Nucleus accumbens (tissue), 56 donors: ENCODE measurements at places on chromosomes 3 and 15.

GRCh38 chr15:42035435-42035761 lies 14.6 kb upstream of the PLA2G4E start:
- DNase-seq = no peak

DNA sequence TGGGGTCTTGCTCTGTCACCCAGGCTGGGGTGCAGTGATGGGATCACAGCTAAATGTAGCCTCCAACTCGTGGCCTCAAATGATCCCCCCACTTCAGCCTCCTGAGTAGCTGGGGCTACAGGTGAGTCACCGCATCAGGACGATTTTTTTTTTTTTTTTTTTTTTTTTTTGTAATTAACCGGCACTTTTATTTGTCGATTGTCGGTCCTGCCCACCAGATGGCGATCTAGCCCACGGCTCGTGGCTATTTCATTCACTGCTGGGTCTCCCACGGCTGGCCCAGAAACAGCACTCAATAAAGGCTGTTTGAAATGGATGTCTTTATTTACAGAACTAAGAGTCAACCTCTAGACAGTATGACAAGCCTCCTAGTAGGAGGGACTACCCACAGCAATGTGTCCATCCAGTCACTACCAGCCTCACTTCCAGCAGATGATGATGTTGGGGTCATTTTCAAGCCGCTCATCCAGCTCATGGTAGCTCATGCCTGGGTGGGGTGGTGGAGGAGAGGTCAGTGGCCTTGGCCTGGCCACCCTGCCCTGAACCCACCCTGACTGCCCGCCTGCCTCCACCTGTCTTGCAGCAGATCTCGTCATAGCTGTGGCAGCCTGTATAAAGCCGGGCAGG lies 1.8 kb upstream of the ZMYND10 start:
- peak; percentile 33 for DNase-seq

DNA sequence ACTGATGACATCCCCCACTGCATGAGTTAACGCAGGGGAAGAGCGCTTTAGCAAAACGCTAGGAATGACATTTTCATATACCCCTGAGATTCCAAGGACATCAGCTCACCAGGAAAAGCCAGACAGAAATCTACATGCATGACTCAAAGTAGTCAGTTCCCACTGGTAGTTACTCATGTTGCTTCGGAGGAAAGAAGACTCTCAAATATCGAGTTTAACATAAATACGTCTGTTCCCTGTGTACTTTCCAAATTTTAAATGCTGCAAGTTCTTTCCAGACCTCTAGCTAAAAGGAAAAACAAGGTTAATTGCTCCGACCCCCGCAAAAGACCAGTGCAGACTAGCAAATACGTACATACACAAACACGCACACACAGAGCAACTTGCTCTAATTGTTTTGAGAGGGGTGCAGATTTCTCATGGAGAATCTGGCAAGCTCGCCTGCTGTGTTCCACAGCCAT lies 115.4 kb upstream of the PRICKLE2 start:
- DNase-seq = no peak

GRCh38 chr3:186784820-186785494 lies 1.6 kb downstream of the EIF4A2 start:
- no peak for DNase-seq

GRCh38 chr15:100642213-100642949 lies 40.0 kb downstream of the ASB7 start:
- no peak for DNase-seq

DNA sequence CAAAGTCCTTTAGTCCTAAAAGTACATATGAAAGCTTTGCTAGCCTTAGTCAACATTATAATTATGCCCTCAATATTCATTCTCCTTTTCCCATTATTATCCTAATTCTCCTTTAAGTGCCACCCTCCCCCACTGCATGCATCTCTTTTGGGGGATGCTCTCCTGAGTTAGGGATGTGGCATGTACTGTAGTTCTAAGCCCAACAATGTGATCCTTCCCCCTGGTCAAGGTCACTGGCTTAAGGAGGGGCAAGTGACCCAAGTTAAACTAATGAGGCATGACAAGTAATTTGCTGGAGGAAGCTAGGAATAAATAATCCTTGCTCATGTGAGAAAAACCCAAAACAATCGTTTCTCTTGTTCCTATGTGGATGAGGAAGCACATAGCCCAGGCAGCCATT lies 343.9 kb upstream of the SUCLG2 start:
- DNase-seq = no peak

- DNase-seq = no peak
These were observed 376.4 kb downstream of the CNTN6 start for GRCh38 chr3:1469248-1469647.

GRCh38 chr15:93213281-93213680 lies 124.3 kb upstream of the RGMA start:
- DNase-seq = no peak

- no peak for DNase-seq
These were observed 115.9 kb downstream of the DCLK3 start for GRCh38 chr3:36648241-36649034.

- DNase-seq = no peak
These were observed 89.4 kb upstream of the SOX2 start for GRCh38 chr3:181622365-181622764.
